Muscle of leg (tissue), 16 donors: ENCODE measurements at places on chromosomes 6 and 20.

DNA sequence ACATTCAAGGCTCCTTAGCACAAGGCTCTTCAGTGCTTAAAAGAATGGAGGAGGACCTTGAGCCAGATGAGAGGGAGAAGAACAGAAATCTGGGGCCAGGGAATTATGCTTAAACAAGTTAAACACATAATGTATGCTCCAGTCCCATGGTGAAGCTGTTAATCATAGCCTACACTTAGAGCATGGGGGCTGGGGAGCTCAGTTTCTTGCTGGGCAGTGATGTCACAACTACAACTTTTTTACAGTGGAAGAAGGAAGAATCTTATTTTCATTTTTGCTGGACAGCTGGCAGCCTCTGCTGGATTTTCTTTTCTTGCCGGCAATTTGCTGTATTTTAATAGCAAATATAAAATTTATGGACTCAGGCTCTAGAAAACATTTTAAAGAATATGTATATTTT lies 432.5 kb downstream of the CD109 start:
- peak; percentile 71 for DNase-seq

- peak; percentile 15 for DNase-seq
Measured at GRCh38 chr6:68718385-68719073, 83.4 kb downstream of the ADGRB3 start.

GRCh38 chr20:47973519-47974233 lies 188.4 kb upstream of the SULF2 start:
- DNase-seq, result no peak

DNA sequence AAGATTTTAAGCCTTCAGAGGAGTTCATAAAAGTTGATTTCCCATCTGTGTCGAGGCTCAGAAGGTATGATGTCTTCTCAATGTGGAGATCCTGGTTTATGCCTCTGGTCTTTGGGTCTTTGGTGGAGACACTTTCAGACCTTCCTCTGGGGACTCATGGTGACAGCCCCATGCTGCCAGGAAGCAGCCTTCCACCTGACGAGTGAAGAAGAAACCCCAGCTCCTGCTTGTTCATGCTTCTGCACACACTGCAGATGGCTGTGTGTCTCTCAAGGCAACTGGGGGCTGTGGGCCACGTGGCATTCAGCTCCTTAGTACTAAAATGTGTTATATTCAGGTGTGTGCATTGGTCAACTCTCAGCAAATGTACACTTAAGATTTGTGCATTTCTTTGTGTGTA lies 4.9 kb upstream of the SCP2D1 start:
- no peak for DNase-seq

- no peak for DNase-seq
Measured at GRCh38 chr6:149248693-149249369, 68.7 kb upstream of the TAB2 start.

DNA sequence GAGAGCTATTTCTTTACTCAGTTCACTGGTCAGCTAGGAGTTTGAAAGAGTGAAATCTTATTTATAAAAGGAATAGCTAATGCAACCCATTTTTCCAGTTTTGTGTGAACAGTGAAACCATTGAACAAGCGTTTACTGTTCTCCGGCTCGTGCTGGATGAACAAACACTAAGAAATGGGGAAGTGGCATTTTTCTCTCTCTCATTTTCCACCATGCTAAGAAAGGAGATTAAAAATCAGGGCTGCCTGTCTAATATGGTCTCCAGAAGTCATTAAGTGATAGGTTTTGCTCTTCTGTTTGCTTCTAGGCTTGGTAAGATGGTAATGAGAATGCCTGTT lies 774 bp upstream of the SFT2D1 start:
- peak; percentile 41 for DNase-seq
